Bone marrow (tissue), 2 donors: ENCODE measurements at places on chromosomes 12 and 14.

GRCh38 chr12:93684716-93685115 is 7.5 kb downstream of the CRADD start:
- no peak for DNase-seq

DNA sequence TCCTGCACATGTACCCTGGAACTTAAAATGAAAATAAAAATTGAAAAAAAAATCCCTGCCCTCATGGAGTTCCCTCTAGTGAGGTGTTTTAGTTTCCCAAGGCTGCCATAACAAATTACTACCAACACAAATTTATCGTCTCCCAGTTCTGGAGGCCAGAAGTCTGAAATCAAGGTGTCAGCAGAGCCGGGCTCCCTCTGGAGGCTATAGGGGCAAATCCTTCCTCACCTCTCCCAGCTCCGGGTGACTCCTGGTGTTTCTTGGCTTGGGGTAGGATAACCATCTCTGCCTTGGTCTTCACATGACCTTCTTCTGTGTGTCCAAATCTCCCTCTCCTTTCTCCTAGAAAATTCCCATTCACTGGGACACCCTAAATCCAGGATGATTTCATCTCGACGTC is 50.1 kb downstream of the PLXNC1 start:
- DNase-seq: no peak

DNA sequence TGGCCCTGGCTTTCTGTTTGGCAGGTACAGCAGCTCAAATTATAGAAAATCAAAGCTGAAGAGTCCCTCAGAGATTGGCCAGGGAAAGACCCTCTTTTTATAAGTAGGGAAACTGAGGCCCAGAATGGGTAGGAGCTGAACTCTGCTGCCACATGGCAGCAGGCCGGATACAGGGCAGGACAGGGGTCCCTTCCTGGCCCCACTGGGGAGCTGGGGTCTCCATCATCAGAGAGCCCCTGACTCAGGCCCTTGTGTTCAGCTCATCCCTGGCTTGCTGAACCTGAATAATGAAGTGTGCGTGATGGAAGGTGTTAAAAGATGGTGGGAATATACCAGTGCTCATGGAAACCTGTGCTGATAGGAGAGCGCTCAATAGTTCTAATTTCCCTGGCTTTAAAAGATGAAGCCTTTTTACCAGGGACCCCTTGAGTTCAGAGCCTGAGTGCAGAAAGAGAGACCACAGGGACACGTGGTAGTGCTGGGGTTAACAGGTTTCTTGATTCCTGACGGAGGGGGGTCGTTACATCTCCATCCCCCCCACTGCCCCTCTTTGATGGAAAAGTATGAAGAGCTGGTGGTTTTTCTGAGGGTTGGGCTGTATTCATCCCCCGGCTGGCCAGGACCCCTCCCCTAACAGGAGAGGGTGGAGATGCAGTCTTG is 4.4 kb downstream of the DLK1 start:
- no peak for DNase-seq

GRCh38 chr14:77682158-77682553 is 25.7 kb downstream of the ALKBH1 start:
- no peak for DNase-seq

GRCh38 chr12:53618275-53618674 is 7.9 kb downstream of the ATF7 start:
- DNase-seq: no peak

DNA sequence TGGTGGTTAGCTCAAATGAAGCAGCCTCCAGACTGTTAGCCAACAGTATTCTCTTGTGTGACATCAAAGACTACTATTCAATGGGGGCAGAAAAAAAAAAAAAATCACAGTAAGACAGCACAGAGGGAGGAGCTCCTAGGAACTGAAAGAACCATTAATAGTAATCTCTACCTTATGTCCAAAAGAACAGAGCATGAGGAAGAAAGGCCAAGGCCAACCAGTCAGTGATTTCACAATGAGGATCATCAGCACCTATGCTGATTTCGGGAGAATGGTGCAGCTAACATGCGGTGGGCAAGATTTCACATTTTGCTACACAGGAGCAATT is 66.3 kb upstream of the SOX5 start:
- no peak for DNase-seq

DNA sequence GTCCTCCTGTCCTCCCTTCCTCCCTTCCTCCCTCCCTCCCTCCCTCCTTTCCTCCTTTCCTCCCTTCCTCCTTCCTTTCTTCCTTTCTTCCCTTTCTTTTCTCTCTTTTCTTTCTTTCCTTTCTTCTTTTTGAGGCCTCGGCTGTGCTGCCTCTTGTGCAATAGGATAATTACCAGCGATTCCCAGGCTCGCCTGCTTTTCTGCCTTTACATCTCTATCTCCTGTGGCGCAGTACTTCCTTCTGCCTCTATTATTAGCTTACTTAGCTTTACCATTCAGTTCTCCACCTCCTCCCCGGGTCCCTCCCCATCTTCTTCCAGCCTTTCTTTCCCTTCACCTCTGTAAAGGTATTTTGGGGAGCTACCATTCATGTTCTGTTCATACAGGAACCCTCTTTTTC is 19.9 kb downstream of the ETV6 start:
- DNase-seq: no peak
